ENCODE measurements at places on chromosomes 16 and 17.
A peak's percentile ranks its signal among the peaks of the same experiment; 100 is the strongest.

DNA sequence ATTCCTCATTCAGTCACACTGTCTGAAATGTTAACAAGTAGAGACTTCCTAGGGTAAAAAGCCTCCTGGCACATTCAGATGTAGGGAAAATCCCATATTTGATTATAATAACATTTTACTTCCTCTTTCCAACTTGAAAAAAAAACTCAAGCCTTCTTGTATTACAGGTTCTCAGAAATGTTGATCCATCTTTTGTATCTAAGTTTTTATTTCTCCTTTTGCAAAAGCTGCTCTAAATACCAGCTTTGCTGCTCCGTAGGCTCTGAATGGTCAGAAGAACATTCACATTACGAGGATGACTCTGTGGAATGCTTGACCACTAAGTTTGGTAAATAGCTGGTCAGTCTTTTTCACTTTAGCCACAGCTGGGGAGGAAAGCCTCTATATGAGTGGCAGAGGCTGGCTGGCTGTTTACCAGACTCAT, 13.2 kb upstream of the HEATR6 start:
- DNase-seq = peak; percentile 55

GRCh38 chr16:23333831-23334456, 31.8 kb downstream of the SCNN1B start:
- DNase-seq = no peak

- DNase-seq = peak; percentile 47
Observed at GRCh38 chr16:89449726-89450335, 40.5 kb downstream of the ANKRD11 start.

DNA sequence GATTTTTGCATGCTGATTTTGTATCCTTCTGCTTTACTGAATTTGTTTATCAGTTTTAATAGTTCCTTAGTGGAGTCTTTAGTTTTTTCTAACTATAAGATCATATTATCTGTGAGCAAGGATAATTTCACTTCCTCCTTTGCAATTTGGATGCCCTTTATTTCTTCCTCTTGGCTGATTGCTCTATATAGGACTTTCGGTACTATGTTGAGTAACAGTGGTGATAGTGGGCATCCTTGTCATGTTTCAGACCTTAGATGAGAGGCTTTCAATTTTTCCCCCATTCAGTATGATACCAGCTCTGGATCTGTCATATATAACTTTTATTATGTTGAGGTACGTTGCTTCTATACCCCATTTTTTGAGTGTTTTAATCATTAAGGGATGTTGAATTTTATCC, 224.5 kb upstream of the CNTNAP4 start:
- DNase-seq = no peak

DNA sequence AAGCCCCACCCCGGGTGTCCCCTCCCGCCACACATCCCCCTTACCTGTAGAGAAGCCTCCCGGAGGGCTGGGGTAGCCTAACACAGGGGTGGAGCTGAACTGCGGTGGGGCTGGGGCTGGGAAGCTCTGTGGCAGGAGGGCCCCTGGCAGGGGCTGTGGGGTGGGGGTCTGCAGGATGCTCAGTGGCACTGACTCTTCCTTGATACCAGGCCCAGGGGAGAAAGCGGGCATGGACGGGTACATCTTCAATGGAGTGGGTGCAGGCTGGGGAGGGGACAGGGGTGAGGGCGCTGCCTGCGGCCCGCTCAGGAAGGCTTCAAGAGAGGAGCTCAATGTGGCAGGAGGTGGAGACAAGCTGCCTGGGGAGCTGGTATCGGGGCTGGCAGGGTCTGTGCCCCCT, 16.7 kb downstream of the SREBF1 start:
- DNase-seq = no peak

DNA sequence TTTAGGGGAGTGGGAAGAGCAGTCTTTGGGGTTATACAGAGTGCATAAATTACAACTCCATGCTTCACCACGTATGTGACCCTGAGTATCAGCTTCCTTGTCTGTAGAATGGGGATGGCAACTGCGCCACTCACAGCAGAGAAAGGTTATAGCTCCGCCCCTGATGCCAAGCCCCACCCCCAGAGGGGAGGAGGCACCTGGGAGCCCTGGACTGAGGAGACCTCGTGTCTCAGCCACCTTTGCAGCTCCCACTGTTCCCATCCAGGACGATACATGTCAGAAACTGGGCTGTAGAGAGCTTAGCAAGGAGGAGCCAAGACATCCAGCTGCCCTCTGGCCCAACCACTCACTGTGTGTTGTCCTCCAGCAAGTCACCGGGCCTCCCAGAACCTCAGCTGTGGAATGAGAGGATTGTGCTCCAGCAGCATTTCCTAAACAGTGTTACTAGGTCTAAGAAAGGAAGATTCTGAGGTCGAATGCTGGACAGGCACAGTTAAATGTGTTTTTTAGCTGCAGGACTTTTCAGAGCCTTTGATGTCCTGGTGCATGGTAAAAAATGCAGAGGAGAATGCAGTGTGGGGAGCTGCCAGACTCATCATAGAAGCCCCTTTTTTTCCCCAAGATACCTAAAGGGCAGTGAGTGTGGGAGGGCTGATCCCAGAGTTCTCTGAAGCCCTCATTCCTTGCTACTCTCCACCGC, 49.4 kb downstream of the BEAN1 start:
- DNase-seq = no peak

GRCh38 chr16:65200857-65201256, 79.0 kb upstream of the CDH11 start:
- DNase-seq = peak; percentile 62
